Hematopoietic multipotent progenitor cell treated with erythropoietin and hydrocortisone succinate and interleukin-3 and kit ligand, for 4 days (in vitro differentiated cells): ENCODE measurements at places on chromosomes 5 and 9.

DNA sequence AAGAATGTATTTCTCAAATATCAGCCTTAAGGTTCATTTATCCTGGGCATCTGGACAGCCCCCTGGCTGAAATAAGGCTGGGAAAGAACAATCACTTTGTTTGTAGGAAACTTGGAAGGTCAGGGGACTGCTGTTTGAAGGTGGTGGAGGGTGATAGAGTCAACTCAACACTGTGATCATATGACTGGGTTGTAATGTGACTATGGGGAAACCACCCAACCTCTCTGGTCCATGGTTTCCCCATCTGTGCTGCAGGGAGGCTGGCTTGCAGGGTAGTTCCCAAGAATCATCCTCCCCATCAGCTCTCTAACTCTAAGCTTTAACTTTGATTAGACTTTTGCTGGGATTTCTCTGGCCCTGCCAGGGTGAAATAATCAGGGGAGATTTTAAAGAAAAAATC lies 10.0 kb downstream of the INSYN2B start:
- no peak for DNase-seq

DNA sequence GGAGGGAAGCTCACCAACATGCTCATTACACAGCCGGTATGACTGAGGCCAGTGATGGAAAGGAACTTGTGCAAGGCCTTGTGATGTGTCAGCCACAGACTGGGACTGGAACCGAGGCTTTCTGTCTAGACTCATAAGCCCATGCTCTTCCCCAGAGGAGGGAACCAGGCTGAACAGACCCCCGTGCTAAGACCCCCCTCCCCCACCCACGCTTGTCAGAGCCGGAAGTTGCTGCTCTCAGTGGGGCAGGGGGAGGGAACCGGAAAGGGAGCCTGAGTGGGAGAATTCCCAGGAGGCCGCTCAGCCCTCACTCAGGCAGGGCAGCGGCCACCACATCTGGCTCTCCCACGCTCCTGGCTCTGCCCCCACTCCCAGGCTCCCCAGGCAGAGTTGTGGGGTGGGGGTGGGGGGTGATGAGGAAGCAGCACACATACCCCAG lies 4.1 kb upstream of the PDGFRB start:
- DNase-seq, result no peak

DNA sequence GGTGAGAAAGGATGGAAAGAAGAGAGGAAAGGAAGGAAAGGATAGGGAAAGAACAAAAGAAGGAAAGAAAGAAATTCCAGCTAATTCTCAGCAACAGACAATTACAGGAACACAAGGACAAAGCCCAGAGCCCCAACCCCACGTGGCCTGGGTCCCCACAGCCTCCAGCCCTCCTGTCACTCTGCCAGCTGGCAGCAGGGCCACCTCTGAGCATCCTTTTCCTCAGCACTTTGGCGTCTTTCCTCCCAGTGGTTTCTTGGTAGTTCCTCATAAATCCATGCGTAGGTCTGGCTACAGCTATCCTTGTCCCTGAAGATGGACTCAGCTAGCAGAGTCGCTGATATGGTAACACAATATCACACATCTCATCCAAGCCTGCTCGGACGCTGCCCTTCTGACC lies 28.3 kb downstream of the ADAMTS2 start:
- no peak for DNase-seq

GRCh38 chr9:95516734-95517558 lies at the start of gene PTCH1:
Gene PTCH1, minus strand, starts transcription at chr9:95516971.
- peak; percentile 6 for DNase-seq

GRCh38 chr9:123131258-123131657 lies 97.8 kb downstream of the GPR21 start:
- no peak for DNase-seq

DNA sequence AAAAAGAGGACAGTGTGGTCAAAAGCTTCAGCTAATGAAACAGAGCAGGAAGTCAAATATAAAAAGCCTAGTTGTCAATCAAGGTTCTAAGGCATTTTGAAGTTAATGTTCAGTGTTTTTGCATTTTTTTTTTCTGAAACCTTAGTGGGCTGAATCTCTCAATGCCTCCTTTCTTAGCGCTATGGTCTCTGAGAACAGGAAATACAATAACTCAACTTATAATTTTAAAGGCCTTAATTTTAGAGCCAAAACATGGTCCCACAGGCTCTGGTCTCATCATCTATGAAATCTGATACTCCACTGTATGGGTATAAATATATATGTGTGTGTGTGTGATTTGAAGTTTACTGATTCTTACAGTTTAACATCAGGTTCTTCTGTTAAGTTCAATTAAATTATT lies 63.3 kb upstream of the DPYSL3 start:
- no peak for DNase-seq

- no peak for DNase-seq
These were observed 151.8 kb downstream of the MUSK start for GRCh38 chr9:110820381-110820780.

DNA sequence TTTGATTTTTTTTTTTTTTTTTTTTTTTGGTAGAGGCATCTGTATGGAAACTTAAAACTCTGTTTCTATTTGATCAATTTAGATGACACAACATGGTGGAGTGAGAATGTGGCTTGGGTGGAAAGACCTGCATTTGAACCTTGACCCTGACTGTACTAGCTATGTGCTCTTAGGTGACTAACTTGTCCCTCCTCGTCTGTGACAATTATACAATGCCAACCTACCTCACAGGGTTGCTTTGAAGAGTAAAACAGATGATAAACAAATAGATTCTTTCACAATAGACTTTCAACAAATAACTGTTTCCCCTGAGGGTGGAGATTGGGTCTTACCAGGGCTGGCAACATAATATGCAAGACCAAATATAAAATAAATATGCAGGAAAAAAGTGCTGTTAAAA lies 109.3 kb downstream of the CRB2 start:
- DNase-seq, result no peak

DNA sequence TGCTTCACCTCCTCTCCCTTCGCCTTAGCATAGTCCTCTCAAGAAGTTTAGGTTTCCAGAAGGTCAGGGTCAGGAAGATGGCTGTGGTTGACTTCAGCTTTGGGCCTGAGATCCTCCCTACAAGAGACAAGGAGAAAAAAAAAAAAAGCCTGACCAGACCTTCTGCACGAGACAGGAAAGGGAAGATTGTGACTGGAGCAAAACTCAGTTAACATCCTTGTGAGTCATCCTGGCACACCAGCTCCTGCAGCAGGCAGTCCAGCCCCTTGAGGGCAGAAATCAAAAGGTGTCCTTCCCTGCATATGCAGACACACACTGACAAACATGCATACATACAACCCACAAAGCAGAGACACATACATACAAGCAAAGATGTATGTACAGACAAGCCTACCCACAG lies 18.0 kb upstream of the ENHO start:
- no peak for DNase-seq
